MCF 10A (cell line): ENCODE measurements at places on chromosomes 6 and 20. TPM values are rescaled to one million over a fixed set of nuclear protein-coding genes. Genes with fewer than 3 reads are reported as not detected.

PNLDC1 gene
- total RNA-seq, result not detected in 2 replicates

- no peak for DNase-seq
Measured at GRCh38 chr6:87917886-87918285, 129.8 kb upstream of the SPACA1 start.

GRCh38 chr20:10721137-10721896, 47.5 kb upstream of the JAG1 start:
- DNase-seq, result no peak

DNA sequence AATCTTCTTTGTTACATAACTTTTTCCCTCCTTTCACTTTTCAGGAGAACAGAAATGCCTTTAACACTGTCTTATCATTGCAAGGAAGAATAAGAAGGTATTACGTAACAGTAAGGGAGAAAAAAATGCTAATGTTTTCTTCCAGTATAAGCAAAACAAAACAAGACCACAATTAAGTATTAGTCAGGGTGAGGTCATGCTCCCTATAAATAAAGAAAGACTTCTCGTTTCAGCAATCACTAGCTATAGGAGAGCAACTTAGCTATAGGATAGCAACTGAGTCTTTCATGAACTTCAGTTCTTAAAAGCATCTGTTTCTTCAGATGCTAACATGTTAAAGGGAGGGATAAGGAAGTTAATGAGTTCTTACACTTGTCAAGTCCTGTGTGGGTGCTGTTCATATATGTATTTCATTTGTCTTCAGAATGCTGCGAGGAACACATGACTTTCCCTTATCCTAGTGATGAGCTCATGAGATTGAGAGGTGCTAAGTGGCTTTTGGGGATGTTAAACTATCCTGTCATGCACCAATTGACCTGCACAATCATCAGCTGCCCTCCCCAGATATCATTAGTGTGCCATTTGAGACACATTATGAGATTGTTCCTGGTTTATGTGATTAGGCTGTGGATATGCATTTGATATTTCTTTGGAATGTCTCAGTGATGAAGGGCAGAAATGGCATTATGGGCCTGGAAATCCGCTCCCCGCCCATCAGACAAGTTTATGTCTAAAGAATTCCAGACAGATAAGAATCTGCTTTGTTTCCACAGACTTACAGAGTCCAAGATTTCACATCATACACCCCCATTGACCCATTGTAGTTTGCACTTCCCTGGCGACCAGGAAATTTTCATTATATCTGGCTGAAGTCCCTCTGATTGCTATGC, 37.5 kb downstream of the LAMA4 start:
- peak; percentile 85 for DNase-seq

TBXT gene
- not detected in 2 replicates for total RNA-seq

- no peak for DNase-seq
Measured at GRCh38 chr6:5481033-5481432, 219.7 kb downstream of the FARS2 start.

DNA sequence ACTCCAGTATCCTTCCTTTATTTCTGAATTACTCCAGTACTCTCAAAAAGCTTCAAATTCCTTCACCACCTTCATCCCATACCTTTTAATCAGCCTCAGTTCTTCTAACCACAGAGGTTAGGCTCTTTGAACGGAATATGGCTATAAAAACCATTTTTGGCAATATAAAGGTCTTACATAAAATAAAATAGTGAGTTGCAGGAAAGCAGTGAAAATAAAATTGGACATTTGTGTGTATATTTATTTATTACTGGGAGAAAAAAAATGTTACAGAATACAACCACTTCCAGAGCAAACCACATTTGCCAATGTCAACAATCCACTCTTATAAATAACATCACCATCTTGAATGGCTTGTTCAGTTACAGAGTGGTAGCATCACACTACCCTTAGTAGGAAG, 7.7 kb downstream of the HDDC2 start:
- DNase-seq, result no peak

GRCh38 chr20:10002866-10003265, 31.9 kb upstream of the ANKEF1 start:
- no peak for DNase-seq

DNA sequence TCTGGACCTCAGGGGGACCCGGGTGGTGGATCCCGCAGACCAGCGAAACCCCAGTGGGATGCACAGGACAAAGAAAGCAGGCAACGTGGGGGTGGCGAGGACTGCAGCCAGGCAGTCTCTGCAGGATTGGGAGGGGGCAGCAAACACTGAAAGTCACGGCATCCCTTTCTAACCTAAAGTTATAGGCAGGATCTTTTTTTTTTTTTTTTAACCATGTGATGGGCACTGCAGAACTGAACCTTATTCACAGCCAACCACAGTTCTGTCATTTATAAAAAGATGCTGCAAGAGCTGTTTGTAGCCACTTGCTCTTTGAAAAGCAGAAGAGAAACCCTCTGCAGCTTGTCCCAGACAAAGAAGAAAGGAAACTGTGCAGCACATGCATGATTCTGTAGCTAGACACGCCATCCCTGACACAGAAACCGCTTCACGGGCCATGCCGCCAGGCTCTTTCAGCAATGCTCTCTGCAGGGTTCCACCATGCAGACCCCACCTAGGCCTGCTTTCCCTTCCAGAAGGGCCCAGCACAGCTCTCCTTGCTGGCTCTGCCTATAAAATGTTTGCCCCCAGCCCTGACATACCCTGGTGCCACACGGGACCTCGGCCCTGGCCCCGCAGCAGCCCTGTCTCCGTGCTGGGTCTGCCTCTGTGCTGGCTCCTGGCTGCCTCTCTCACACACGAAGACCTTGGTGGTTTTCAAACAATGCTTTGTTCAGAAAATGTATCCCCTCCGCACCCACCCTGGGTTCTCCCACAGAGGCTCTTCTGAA, 70.8 kb downstream of the PYGB start:
- no peak for DNase-seq

GRCh38 chr6:70725817-70726415, 58.2 kb downstream of the SMAP1 start:
- peak; percentile 4 for DNase-seq

- DNase-seq, result no peak
Measured at GRCh38 chr6:110614586-110614985, 138.2 kb upstream of the SLC22A16 start.

GPX5 gene
- not detected in 2 replicates for total RNA-seq

DNA sequence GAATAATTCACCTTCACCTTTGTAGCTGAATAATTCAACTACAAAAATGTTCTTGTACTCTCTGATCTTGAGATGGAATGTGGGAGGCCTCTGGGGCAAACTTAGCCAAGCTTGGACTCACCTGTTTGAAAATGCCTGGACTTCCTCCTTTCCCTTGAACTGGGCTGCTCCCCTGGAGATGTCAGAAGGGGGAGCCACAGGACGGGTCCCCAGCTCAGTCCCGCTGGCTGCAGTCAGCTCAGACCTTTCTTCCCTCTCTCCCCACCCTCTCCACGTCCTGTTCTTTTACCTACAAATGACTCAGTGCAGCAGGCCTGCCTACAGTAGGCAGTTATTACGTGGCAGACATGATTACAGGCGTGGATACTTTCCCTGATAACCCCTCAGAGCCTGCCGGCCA, 131.5 kb upstream of the RALGAPA2 start:
- DNase-seq, result peak; percentile 23

DNA sequence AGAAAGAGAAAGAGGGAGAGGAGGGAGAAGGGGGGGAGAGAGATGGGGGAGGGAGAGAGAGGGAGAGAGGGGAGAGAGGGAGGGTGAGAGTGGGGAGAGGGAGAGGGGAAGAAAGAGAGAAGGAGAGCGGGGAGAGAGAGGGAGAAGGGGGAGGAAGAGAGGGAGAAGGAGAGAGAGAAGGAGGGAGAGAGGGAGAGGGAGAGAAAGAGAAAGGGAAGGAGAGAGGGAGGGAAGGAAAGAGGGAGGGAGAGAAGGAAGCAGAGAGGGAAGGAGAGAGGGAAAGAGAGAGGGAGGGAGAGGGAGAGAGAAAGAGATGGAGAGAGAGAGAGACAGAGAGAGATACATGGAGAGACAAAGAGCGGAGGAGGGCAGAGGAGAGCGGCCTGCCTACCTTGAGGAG, 23.8 kb downstream of the GATA5 start:
- DNase-seq, result no peak

DNA sequence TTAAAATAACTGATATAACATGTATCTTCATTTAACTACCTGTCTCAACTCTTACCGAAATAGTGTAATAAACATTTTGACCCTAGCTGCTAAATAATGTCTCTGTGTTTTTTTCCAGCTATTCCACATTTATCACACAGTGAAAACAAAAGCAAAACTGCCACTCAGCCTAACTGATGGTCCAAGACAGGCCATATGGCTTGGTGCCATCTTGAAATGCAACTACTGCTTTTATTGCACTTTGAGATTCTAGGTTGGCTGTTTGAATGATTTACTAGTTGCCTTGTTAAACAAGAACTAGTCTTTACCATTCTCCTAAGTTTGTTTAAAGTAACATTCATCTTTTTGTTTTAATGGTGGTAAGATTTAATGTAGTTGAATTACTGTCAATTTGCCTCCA, 739.8 kb downstream of the TFAP2A start:
- DNase-seq, result no peak

DNA sequence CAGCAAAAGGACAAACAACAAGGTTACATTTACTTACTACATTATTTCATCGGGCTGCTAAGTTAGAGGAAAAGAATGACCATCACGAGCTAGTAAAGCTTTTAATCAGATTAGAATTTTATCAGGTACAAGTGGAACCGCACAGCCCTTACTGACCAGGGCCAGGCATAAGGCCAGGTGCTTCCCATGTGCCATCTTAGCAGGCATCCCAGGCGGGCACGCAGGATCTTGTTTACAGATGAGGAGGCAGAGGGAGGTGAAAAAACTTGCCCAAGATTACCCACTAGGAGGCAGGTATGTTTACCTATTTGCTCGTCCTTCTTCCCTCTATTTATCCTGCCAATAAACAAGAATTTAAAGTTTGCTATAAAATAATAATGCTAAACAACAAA, 10.7 kb downstream of the EZR start:
- DNase-seq, result no peak

DNA sequence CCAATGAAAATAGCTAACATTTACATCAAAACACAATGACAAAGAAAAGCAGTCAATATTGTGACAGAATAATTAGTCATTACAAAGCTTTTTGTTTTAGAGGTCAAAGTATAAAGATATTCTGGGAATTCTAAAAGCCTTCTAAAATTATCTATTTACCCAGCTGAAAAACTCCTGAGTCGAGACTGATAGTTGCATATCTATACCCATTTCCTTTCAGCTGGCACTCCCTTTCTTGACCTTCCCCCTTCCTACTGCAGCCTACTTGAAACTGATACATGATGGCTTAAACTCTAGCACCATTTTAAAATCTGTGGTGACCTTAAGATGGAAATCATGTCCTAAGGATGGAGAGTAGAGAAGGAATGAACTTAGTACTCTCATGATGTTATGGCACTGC, 38.6 kb downstream of the LMBRD1 start:
- no peak for DNase-seq

GRCh38 chr20:58573986-58574385, 58.8 kb upstream of the APCDD1L start:
- no peak for DNase-seq

DNA sequence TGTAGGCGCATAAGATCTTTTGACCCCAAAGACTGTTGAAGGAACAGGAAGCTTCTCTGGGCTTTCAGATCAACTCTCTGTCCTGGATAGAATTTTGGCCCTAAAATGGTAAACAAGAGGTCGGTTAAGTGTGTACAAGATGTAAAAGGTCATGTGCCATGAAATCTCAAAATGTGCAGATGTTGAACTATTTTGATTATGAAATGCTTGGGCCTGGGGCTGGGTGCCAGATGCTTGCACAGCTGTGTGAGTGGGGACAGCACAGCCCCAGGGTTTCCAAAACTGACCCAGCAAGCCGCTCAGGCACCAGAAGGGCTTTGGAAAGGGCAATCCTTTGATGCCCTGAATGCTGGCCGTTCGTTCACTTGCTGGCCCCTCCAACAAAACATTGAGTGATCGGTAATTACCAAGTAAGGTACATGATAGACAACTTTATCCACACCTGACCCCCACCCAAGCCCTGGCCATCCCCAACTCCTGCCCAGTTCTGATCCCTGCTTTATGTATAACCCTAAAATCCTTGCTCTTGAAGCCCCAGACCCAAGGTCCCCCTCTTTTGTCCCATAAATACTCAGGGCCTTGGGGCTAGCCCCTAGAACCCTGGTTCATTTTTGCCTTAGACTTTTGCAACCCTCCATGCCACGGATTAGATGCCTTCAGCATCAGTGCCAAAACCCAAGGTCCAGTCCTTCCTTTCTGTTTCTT, 1.9 kb downstream of the TMEM239 start:
- DNase-seq, result no peak

DNA sequence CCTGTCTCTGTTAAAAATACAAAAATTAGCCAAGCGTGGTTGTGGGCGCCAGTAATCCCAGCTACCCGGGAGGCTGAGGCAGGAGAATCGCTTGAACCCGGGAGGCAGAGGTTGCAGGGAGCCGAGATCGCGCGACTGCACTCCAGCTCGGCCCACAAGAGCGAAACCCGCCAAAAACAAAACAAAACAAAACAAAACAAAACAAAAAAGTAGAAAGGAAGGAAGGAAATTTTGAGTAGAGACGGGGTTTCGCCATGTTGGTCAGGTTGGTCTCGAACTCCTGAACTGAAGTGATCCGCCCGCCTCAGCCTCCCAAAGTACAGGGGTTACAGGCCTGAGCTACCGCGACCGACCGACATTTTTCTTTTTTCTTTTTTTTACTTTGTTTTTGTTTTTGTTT, 30.6 kb upstream of the PRSS16 start:
- no peak for DNase-seq

CABLES2 gene
- 1.5 and 2.8 TPM in 2 replicates for total RNA-seq

- DNase-seq, result no peak
Measured at GRCh38 chr6:25181350-25181724, 97.8 kb upstream of the CARMIL1 start.

DNA sequence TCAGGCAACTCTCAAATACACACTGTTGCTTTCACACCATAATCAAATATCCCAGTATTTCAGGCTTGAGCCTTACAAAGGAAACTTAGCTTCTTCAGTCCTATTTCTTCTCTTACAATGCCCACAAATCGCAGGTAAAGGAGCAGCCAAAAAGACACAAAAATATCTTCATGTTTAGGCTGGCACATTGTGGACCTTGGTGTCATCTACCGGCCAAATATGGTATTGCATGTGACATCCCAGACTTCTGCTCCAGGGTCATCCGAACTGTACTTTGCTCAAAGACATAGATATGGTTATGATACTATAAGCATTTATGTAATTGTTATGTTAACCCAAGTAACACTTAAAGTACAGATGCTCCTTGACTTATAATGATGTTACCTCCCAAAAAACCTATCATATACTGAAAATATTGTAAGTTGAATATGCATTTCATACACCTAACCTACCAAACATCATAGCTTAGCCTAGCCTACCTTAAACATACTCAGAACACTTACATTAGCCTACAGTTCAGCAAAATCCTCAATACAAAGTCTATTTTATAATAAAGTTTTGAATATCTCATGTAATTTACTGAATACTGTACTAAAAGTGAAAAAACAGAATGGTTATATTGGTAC, 4.6 kb downstream of the OR2H2 start:
- peak; percentile 65 for DNase-seq

TBX18 gene
- total RNA-seq, result 0.39 and 0.42 TPM in 2 replicates

- no peak for DNase-seq
Measured at GRCh38 chr20:59692139-59692538, 87.8 kb downstream of the PHACTR3 start.

- no peak for DNase-seq
Measured at GRCh38 chr6:61867635-61868034, 418.4 kb downstream of the KHDRBS2 start.

CCND3 gene
- total RNA-seq, result 52.5 and 75.8 TPM in 2 replicates
